ENCODE measurements at places on chromosomes 4 and X.

GRCh38 chr4:78496021-78496643, 55.4 kb upstream of the ANXA3 start:
- no peak for DNase-seq

- peak; percentile 41 for DNase-seq
Measured at GRCh38 chr4:40183615-40184411, 13.0 kb upstream of the RHOH start.

DNA sequence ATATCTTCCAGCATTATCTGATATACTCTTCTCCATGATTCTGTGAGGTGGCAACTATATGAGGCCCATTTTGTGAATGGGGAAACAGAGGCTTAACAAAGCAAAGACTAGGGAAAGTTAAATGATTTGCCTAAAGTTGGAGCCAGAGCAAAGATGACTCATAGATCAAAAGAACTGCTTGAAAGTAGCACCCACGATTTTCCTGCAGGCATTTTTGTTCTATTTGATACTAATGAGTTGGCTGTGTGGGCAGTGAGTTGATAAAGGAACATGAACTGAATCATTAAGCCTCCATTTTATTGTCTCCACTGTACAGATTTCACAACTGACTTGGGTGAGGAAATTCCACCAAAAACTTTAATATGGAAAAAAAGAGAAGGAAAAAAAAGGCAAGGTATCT, 138.9 kb upstream of the IGFBP7 start:
- no peak for DNase-seq

GRCh38 chr4:8303081-8303480, 33.5 kb downstream of the HTRA3 start:
- no peak for DNase-seq

DNA sequence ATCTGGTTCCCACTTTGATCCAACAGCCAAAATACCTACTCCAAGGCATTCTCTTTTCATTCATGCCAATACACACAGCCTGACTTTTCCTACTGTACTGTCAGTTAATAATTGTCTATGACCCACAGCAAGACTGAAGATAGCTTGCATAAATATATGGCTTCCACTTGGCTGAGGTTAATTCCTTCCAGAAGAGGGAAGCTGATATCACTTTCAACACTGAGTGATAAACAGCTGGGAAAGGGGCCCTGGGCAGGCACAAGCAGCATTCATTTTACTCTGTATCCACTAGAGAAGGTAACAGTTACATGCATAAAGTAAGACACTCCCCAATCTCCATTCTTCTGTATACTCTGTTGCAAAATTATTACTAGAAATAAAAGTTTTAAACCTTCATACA, 200.2 kb upstream of the UGT8 start:
- no peak for DNase-seq

DNA sequence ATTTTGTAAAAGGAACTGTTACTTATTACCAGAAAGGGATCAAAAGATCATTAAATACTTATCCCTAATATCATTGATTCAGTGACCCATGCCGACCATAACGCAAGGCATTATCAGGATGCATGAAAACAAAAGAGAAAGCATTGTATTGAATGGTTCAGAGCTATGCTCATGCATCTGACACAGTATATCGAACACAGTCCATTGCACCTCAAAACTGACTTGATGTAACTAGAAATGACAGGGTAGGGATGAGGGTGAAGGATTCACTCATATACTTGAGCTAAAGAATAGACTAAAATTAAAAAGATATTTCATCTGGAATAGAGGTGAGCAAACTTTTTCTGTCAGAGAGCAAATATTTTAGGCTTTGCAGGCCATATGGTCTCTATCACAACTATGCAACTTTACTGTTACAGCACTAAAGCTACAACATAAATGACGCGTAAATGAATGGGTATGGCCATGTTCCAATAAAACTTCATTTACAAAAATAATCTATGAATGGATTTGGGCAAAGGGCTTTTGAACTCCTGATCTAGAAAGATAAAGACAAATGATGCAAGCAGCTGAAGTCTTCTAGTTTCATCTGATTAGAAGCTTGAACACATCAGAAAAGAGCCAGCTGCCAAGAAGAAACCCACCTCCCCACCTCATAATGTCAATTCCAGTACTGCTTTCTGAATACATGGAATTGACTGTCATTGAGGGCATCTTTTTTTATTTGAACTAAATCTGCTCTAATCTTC, 12.9 kb upstream of the SPP1 start:
- DNase-seq, result no peak

DNA sequence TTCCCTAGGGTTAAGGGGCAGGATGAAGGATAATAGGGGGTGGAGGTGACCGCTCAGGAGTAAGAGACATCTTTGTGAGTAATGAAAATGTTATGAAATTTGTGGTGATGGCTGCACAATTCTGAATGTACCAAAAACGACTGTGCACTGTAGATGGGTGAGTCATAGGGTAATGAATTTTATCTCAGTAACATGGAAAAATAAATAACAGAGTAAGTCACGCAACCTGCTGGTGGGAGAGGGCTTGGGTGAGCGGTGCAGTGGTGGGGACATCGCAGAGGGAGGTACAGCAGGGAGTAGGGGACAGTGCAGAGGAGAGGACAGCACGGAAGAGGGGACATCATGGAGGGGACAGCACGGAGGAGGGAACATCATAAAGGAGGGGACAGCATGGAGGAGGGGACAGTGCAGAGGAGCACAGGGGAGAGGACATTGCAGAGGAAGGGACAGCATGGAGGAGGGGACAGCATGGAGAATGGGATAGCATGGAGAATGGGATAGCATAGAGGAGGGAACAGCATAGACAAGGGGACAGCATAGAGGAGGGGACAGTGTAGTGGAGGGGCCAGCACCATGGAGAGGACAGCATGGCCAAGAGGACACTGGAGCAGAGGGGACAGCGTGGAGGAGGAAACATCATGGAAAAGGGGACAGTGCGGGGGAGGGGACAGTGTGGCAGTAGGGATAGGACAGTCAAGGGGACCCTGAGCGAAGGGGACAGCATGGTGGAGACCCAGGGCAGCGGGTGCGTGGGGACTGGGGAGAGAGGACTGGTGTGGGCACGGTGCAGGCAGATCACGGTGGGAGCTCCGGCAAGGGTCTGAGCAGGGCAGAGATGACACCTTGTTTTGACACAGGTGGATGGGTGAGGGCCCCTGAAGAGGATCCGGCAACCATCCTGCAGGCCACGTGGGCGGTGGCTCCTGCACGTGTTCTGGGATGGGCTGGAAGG, 68.5 kb upstream of the MXD4 start:
- DNase-seq, result peak; percentile 97

DNA sequence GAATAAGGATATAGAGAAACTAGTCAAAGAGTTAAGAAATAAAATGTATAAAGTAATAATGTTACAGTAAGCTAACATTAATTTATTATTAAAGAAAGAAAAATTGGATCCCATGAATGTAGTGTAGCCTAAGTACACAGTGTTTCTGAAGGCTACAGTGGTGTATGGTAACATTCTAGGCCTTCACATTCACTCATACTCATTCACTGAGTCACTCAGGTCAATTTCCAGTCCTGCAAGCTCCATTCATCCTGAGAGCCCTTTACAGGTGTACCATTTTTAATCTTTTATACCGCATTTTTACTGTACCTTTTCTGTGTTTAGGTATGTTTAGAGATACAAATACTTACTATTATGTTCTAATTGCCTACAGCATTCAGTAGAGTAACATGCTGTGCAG, 120.6 kb upstream of the AGA start:
- no peak for DNase-seq

- DNase-seq, result no peak
Measured at GRCh38 chr4:58766763-58767162, 1656.6 kb upstream of the IGFBP7 start.

DNA sequence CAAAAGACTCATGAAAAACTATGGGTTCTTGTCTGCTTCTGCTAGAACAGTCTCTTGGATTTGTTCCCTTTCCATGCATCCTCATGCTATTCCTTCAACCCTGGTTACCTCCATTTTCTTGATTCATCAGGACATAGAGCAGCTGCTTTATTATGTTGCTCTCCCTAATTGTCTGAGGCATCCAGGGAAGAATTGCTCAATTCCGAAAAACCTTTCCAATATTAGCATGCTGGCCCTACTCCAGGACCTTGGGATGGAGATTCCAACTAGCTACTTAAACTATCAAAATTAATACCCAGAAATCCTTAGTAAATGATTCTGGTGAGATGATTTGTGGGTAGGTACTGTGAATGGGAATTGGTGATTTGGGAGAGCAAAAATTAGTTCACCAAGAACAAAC, 56.6 kb upstream of the FAM47B start:
- DNase-seq, result no peak

GRCh38 chrX:111581086-111581485, 69.6 kb downstream of the SERTM2 start:
- no peak for DNase-seq

DNA sequence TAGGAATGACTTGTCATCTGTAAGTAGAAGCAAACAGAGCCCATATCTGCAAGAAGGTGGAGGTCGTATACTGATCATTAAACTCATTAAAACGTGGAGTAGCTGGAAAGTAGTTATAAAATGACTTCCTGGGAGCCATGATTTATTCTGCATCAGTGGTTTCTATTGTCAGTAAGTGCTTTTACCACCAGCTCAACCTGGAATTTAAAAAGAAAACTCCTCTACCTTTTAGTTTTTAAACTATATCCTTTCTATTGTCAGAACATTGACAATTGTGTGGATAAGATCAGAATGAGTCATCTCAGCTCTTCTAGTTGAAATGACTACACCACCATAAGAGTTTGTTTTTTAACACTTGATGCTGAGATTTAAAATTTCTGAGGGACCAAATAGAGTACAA, 651.2 kb upstream of the GALNT7 start:
- no peak for DNase-seq

GRCh38 chrX:30887721-30888120, 1.3 kb downstream of the TAB3 start:
- no peak for DNase-seq

- no peak for DNase-seq
Measured at GRCh38 chrX:108516184-108516583, 76.5 kb downstream of the COL4A5 start.

GRCh38 chr4:53917729-53918128, 146.7 kb downstream of the CHIC2 start:
- DNase-seq, result no peak

DNA sequence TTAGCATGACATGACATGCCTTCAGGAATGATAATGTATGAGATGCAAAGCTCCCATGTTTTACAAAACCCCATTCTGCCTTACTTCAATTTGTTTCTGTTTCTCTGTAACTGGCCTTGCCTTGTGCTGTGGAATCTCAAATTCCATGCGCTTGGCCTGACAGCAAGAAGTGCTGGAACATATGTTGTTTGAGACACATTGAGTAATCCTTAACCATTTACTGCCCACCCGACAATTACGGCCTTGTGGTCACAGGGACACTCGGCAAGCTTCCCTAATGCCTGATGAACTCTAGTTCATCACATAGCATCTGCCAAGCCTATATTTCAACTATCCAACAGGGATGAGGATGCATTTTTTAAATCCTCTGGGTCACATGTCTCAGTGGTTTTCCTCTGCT, 226.4 kb upstream of the CASK start:
- DNase-seq, result no peak

DNA sequence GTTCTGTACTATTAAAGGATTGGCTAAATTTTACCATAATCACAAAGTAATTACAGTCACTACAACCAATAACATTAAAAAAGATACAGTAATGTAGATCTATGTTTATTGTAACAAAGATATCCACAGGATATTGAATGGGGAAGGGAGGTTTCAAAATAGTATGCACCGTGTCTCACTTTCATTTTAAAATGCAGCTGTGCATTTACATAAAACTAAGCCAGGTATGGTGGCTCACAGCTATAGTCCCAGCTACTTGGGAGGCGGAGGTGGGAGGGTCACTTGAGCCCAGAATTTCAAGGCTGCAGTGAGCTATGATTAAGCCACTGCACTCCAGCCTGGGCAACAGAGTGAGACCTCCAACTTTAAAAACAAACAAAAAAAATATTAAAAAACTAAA, 8.5 kb downstream of the SRP72 start:
- DNase-seq, result no peak

DNA sequence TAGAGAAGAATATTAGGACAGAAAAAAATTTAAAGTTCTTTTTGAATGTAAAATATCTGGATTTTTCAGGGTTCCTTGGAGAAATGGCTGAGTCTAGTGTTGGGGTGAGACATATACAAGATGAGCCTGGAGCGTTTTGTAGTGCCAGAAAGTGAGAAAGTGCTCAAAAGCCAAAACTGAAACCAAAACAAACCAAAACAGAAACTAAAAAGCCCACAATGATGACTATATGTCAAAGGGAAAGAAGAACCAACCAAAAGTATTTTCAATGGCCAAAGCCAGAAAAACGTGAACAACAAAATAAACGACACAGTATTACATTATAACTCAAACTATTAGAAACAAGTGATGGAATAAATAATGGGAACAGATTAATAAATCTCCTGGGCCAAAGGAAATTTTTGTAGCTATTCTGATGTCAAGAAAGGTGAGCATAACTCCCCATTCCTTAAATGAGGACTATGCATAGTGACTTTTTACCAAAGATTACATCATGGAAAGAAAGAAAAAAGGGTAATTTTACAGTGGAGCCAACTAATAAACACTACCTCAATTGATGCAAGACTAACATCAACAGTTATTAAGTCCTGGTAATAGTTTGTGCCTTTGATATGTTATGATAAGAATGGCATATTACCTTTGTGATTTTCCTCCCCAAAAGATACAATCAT, 1137.6 kb downstream of the C4orf33 start:
- DNase-seq, result no peak

DNA sequence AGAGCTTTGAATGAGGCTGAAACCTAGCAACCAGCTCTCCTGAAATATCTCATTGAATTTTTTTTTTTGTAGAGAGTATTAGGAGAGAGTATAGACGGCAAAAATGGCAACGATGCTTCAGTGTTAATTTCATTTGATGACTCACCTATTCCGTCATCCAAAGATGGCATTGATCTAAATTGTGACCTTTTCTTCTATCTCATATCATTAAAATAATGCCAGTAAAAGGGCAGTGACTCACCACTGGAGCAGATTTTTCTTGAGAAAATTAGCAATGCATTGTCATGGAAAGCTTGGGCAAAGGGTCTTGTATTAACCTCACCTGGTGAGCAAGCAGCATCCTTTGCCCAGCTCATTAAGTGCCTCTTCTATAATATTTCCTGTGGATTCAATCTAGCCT, 19.6 kb downstream of the VMA21 start:
- no peak for DNase-seq

DNA sequence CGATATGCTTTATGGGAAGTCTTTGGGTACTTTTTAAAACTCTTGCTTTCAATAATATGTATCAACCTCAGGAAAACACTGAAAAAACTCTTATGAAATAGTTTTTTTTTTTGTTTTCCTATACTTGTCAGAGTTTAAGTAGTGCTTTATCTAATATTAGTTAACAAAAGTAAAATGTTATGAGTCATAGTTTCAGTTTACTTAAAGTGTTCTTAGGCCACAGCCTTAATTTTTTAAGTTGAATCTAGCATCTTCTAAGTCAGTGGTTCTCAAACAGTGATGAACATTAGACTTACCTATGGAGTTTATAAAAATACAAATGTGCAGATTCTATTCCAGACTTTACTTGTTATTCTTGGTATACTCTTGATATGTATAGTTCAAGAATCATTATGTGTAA, 26.3 kb upstream of the ADGRL3 start:
- peak; percentile 39 for DNase-seq

GRCh38 chr4:8333726-8334460, 64.3 kb downstream of the HTRA3 start:
- DNase-seq, result no peak

Measured in osteoblast (primary cell).